ENCODE measurements at places on chromosomes 3 and 15.

DNA sequence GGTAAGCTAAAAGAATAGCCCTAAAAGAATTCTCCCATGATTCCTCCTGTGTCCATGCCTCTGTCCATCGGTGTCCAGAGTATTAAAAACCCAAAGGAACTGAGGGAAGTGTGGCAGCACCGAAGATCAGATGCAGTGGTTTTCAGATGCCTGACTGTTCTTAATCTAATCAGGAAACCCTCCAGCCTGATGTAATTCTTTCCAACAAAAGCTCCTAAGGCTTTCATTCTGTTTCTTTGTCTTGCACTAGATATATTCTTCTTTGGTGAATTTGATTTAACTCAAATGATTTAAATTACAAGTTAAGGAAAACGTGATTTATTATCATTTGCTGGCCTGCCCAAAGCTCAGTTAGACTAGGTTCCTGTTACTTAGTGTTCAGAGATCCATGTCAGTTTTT lies 71.2 kb downstream of the ARHGAP31 start:
- DNase-seq, result no peak

DNA sequence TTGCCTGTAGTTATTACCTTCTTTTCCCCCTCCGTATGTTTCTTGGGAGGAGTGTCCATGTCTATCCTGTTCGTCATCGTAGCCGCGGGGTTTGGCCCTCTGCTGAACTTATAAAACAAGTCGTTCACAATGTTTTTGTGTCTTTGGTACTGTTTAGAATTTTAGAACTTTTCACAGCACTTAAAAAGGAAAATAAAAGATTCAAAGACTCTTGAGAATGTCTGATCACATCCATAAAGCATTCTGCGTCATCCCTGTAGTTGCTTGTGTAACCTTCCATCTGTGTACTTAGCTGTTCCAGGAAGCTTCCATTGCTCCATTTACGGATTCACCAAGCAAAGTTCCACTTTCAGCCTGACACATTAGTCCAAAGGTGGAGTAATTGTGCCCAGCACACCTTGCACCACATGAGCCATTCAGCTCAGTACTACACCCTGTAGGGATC lies 677.1 kb upstream of the NR2F2 start:
- DNase-seq, result no peak

GRCh38 chr3:132245552-132246142 lies 71.6 kb upstream of the ACP3 start:
- no peak for DNase-seq

DNA sequence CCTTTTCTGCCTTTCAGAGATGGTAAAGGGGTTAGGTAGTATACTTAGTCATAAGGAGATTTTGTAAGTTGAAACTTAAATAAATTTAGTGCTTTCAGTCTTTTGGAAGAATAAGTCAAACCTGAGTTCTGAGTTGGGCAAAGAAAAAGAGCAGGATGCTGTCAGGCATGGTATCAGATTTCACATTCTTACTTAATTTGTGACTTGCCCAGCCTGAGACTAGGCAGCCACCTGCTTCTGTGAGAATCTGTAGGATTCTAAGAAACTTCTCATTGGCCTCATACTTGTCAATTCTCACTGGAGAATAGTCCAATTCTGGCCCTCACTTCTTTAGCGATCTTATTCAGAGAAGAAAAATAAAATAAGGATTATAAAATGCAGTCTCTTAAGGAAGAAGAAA lies 577.5 kb downstream of the DIPK2A start:
- no peak for DNase-seq

- no peak for DNase-seq
Observed at GRCh38 chr3:14810070-14810791, 8.5 kb upstream of the FGD5 start.

Data from stimulated activated CD4-positive, alpha-beta T cell treated with anti-CD3 and anti-CD28 coated beads, Interleukin-12 subunit alpha, Interleukin-12 subunit beta, amount 100 ng/mL, for 4 hours (primary cell).